Aorta (tissue), 5 donors: ENCODE measurements at places on chromosomes 7 and 10. TPM values are rescaled to one million over a fixed set of nuclear protein-coding genes. Genes with fewer than 3 reads are reported as not detected.

GRCh38 chr10:7438196-7438986, 27.6 kb upstream of the SFMBT2 start:
- DNase-seq: no peak

The H2BK1 gene
- not detected for polyA plus RNA-seq

DNA sequence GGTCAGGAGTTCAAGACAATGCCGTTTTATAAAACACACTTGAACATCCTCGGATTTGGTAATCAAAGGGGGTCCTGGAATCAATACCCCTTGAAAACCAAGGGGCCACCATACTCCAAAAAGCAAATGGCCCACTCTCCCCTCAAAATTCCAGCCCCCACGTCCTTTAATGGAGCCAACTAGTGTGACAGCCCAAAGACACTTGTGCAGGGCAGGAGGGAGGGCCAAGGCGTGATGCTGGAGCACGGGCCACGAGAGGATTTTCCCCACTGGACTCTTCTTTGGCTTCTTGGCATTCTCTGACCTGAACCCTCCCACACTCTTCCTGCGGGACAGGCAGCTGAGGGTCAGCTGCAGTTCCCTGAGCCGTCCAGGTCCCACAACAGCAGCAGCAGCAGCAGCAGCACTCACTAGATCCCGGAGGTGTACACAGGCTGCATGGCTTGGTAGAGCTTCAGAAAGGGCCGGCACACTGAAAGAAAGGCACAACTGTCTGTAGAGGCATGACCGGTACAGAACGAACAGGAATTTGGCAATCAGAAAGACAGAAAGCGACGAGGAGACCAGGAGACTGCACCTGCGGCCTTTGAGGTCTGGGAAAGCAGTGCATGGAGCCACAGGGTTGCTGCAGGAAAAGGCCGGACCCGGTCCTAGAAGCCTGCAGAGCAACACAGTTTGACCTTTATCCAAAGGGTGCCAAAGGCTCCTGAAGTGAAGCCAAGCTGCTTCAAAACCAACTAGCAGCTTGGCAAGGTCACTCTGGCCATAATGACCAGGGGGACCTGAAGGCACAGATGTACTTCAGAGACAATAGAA, 168.2 kb downstream of the TNS3 start:
- no peak for DNase-seq

- no peak for DNase-seq
Observed at GRCh38 chr10:79107736-79108264, 39.0 kb downstream of the ZMIZ1 start.

GRCh38 chr10:48454302-48455054, 148.0 kb downstream of the MAPK8 start:
- DNase-seq: peak; percentile 69

DNA sequence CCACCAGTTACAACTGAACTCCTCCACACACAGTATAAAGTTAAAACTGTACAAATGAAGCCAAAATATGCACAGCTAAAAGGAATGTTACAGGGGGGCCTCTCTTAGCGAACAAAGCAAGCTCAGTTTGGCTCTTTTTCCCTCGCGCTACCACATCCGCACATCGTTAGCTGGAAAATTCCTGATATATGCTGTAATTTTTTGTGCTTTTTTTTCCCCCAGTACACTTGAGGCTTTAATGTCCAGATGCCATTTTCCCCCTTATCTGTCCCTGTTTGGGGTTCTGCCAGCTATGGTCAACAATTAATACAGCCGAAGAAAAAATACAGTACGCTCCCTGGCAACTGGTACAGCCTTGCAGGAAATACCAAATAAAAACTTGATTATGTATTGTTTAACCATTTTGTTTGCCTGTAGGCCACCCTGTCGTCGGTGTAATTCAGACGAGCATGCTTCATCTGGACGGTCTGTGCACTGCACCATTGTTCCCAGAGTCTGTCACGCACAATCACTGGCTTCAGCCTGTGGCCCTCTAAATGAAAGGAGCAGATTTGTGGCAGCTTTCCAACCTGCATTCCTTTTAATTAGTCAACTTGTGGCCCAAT, 108.1 kb upstream of the FAM133B start:
- no peak for DNase-seq

DNA sequence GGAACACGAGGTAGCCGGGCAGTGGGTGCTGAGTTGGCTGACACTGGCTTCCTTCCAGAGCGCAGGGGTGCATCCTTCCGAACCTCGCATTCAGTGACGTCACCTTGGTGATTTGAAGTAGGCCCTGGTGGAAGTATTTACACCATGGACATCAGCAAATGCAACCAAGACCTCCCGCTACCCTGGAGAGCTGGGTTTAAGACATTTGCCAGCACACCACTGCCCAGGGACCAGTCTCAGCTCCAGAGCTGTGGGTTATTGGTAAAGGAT, 106.4 kb upstream of the GPR26 start:
- no peak for DNase-seq

DNA sequence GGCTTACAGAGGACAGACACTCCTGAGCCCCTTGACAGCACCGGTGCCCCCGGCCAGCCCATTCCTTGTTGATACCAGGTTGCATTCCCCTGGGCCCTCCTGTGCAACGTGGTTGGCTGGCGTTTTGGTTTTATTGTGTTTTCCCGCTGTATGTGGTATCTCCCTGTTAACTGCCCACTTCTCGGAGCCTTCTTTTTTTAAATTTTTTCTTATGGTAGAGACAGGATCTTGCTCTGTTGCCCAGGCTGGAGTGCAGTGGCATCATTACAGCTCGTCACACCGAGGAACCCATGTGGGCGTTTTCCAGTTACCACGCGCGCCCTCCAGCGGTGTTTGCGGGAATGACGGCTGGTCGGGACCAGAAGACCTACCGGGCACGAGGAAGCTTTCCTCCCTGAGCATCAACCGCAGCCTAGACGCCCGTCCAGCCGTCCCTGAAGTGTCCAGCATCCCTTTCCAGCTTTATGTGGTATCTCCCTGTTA, 16.9 kb upstream of the ZFAND2A start:
- DNase-seq: peak; percentile 91

GRCh38 chr7:87876869-87877234, 559 bp downstream of the DBF4 start:
- peak; percentile 69 for DNase-seq

- DNase-seq: no peak
Observed at GRCh38 chr7:107091306-107091705, 46.8 kb downstream of the PRKAR2B start.
